ENCODE measurements at places on chromosomes 3 and 15.

- no peak for DNase-seq
Measured at GRCh38 chr15:65385870-65386258, 8.1 kb upstream of the IGDCC3 start.

DNA sequence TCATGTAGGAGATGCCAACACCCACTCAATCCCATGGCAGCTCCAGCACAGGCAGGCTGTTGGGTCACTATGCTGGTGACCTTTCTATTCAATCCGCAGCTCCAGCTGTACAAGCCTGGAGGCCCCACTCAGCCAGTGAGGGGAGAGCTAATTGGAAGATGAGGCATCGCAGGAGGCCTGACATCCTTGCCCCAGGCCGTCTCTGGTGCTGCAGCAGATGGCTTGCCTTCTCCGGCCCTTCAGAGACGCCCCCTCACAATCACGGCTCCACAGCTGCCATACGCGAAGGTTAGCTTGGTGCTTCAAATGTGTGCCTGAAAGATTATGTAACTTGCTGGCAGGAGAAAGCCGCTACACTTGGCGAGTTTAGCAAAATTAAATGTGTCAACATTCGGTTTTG is 104.2 kb upstream of the CLSTN2 start:
- no peak for DNase-seq

GRCh38 chr3:111547631-111548030 is 5.6 kb downstream of the CD96 start:
- no peak for DNase-seq

DNA sequence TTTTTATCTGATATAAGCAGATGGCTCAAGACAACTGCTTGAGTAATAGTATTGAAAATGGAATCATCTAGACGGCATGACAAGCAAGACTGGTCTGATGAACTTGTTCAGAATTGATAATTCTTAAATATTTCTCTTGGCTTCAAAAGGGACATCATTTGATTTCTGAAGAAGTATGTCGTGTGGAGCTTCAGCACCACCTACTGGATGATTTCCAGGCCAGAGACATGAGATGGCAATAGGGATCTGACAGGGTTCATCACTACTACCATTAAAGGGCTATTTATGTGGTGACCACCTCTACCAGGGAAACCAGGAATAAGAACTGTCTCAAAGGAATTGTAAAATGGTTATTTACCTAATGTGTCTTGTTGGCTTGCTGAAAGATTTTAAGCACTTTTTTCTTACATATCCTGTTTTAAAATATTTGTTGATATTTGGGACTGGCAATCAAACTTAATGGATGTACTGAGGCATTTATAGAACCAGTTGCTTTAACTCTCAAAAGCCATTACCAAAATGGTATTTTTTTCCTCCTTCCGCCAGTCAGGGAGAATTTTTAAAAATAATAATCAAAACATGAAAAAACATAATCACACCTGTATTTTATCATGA is 99.5 kb upstream of the FAM98B start:
- DNase-seq = peak; percentile 21

GRCh38 chr15:94297558-94297957 is 66.2 kb downstream of the MCTP2 start:
- no peak for DNase-seq

DNA sequence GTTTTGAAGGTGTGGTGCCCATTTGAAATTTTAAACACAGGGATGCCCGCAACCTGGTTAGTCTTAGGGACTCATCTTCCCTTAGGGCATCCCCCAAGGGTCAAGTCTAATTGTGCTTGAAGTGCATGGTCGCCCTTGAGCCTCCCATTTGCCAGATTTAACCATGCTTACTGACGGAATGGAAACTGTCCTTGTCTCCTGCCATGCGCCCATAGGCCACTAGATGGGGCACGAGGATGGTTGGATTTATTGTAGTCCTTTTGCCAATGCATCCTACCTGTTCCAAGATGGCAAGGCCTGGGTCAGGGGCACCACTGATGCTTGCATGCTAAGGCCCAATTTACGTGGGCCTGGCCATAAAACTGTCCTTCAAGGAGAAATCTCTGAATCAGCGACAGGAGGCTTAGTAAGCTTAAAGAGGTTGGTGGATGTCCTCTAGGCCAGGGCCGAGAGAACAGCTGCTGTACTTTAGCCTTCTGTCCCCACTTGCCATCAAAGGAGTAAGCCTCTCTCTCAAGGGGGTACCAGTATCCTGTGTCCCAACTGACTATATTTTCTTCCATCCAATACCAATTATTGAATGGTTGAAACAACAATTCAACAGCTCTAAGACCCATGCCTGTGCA is 355.4 kb downstream of the OTOL1 start:
- DNase-seq = no peak

GRCh38 chr3:38723569-38724391 is 74.3 kb upstream of the SCN5A start:
- DNase-seq = no peak

GRCh38 chr3:171204942-171205341 is 178.4 kb upstream of the SLC2A2 start:
- no peak for DNase-seq

DNA sequence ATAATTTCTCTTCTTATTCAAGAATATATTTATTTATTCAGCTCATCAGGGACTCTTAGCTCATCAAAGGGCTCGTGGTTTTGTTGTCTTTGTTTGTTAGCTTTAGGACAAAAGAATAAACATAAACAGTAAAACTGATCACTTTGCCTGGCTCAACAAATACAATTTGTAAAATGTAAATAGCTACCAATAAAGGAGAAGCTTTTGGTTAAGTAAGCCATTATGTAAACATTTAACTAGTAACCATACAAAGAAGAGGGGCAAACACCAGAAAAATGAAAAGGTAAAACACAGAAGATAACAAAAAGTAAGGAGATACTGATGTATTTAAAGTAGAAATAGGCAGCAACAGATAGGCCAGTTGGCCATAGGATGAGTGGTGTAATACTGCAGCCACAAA is 761.7 kb downstream of the ROBO1 start:
- DNase-seq = no peak

DNA sequence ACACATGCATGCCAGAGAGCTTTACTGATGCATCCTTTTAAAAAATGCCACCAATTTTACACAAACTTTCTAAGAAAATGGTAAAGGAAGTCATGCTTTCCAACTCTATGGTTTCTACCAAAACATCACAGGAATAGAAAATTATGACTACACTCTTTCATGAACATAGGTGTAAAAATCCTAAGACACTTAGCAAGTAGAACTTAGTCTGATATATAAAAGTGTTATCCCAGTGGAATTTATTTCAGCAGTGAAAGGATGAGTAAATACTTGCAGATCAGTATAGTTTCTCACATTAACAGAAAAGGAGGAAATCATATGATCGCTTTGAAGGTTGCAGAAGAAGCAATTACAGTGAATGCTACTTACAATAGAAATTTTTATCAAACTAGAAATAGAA is 43.4 kb downstream of the MCTP2 start:
- no peak for DNase-seq

DNA sequence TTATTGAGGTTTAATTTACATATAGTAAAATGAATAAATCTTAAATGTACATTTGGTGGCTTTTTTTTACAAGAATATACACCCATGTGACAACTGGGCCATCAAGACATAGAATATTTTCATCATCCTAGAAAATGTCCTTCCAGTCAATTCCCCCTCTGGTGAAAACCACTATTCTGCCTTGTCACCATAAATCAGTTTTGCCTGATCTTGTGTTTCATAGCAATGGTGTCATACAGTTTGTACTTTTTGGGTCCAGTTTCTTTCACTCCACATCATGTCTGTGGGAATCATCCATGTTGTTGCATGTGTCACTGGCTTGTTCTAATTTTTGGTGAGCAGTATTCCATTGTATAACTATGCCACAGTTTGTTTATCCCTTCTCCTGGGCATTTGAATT is 133.1 kb downstream of the PDCD6IP start:
- DNase-seq = no peak

DNA sequence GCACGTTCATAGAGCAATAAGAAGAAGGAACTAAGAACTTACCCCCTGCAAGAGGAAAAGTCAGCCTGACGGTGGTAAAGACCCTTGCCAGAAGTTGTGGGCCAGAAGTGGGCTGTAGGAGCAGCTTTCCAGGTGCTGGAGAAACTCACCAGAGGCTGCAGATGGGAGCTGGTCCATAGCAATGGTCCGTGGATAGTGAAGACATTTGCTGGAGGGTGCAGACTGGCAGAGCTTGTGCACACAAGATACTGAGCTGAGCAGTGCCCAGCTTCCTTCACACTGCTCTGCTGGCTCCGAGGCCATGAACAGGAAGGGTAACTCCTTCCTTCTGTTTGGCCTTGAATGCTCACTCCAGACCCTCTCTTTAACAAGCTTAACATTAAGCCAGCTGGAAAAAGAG is 149.8 kb upstream of the BNIP2 start:
- no peak for DNase-seq

DNA sequence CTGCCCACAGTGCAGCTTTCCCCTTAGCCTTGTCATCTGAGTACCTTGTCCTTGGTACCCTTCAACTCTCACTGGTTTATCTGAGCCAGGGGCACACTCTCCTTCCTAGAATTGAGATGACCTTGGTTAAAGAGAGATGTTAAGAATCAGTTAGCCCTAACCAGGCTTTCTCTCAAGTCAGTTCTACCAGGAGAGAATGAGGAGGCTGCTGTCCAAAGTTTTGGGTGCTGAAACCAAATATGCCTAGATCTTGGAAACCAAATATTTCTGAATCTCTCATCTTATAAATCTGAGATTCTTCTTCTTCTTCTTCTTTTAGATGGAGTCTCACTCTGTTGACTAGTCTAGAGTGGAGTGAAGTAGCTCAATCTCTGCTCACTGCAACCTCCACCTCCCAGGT is 12.0 kb upstream of the CTXND1 start:
- DNase-seq = no peak

- DNase-seq = no peak
Measured at GRCh38 chr3:190059242-190059590, 61.5 kb downstream of the P3H2 start.

GRCh38 chr3:177057768-177058167 is 139.5 kb downstream of the TBL1XR1 start:
- no peak for DNase-seq

GRCh38 chr3:138812806-138813205 is 21.9 kb downstream of the PIK3CB start:
- no peak for DNase-seq

DNA sequence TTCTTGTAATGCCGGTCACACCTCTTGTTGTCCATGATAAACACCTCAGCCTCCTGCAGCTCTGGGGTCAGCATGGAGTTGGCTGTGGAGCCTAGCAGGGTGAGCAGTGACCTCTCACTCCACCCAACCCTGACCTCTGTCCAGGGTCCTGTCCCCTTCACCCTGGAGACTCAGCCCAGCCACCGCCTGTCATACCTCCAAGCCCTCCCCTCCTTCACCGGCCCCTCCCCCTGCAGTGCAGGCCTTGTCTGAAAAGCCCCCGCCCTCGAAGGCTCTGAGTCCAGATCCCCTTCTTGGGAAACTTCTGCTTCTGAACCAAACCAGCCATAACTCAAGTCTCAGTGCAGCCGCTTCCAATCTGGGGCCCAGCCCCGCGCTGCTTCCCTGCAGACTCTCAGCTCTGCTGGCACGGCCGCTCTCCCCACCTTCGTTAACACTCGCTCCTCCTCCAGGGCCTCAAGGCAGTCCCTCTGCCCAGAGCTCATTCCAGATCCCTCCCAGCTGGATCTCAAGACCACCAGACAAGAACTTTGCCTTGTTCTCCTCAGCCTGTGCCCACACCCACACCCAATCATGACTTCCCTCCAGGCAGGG is 25.4 kb upstream of the PRSS50 start:
- no peak for DNase-seq

GRCh38 chr3:81823882-81824395 is 62.5 kb upstream of the GBE1 start:
- no peak for DNase-seq

DNA sequence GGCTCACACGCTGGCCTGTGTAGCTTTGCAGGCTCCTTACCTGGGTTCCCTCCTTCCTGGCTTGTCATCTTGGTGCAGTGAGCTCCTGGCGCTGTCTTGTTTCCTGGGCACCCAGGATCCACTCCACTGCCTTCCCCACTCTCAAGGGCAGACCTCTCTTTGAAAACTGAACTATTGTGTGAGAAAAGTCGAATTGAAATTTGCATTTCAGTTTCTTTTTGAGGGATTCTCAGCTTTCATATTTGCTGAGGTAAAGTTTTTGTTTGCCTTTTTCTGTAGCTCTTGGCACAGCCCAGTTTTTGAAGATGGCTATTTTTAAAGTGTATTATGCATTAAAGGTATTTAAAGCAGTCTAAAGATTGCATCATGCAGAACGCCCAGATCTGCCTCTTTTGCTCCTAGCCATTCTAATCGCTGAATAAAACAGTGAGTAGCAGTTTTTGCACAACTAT is 70.1 kb downstream of the CCK start:
- no peak for DNase-seq

DNA sequence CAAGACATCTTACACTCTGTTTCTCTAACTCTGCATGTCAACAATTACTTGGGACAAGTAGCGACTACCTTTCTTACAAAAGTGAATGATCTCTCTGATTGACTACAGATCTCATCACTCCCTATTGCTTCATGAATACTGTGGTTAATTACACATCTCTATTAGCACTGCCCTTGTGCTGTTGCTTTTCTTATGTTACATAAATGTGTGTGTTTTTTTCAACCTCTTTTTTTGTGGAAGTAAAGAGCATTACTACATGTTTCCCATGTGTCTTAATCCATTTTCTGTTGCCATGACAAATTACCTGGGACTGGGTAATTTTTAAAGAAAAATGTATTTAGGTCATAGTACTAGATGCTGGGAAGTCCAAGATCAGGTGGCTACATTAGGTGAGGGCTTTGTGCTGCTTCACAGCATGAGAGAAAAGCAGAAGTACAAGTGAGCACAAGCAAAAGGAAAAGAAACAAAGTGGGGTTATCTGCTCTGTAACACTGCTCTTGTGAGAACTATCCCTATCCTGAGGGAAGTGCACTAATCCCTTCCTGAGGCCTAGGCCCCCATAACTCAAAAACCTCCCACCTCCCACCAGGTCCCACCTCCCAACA is 298.2 kb upstream of the SATB1 start:
- no peak for DNase-seq

- no peak for DNase-seq
Measured at GRCh38 chr3:71229905-71230657, 353.4 kb downstream of the FOXP1 start.

DNA sequence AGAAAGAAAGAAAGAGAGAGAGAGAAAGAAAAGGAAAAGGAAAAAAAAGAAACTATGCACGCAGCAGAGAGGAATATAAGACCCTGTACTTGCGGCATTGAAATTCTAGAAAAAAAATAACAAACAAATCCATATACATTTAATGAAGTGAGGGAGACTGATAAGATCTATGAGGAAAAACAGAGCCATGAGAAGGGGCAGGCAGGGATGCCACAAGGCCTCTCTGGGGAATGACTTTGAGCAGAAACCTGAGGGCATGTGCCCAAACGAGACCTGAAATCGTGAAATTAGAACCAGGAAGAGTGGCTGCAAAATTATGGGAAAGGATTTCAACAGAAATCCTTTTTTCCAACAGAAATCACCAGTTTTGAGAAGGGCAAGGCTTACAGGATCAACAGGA is 98.4 kb downstream of the GABRB3 start:
- no peak for DNase-seq

GRCh38 chr3:14689247-14689980 is 14.5 kb downstream of the C3orf20 start:
- no peak for DNase-seq

- no peak for DNase-seq
Measured at GRCh38 chr3:10926811-10927521, 65.6 kb upstream of the SLC6A1 start.
